ENCODE measurements at places on chromosomes 7 and 10. TPM values are rescaled to one million over a fixed set of nuclear protein-coding genes. Genes with fewer than 3 reads are reported as not detected.

The ZNF804B gene
- total RNA-seq = not detected

The ARMH3 gene
- total RNA-seq = 14.5 TPM

The ABCC2 gene
- total RNA-seq = 0.66 TPM

The NXPH1 gene
- total RNA-seq = not detected

The CCDC172 gene
- not detected for total RNA-seq

The CPXM2 gene
- total RNA-seq = 48.1 TPM

The ELFN1 gene
- 0.51 TPM for total RNA-seq

The MAGI2 gene
- total RNA-seq = 17.0 TPM

The TMEM229A gene
- not detected for total RNA-seq

The MMD2 gene
- not detected for total RNA-seq

The TUBB8 gene
- total RNA-seq = not detected

The SLC26A5 gene
- not detected for total RNA-seq

The FXYD4 gene
- not detected for total RNA-seq

The CAMK2B gene
- 0.26 TPM for total RNA-seq

The FLNC gene
- total RNA-seq = 191 TPM

All from fibroblast of lung (primary cell).